ENCODE measurements at places on chromosomes 6 and 20. TPM values are rescaled to one million over a fixed set of nuclear protein-coding genes. Genes with fewer than 3 reads are reported as not detected.

GRCh38 chr6:139841794-139842215 lies 467.4 kb upstream of the CITED2 start:
- no peaks in the 10 kb centered on the region for H3K27me3 ChIP-seq
- no peak overlapping the region for H3K4me3 ChIP-seq
- H3K4me1 ChIP-seq, result peaks cover 5% of the 10 kb centered on the region
- no peak for DNase-seq

DNA sequence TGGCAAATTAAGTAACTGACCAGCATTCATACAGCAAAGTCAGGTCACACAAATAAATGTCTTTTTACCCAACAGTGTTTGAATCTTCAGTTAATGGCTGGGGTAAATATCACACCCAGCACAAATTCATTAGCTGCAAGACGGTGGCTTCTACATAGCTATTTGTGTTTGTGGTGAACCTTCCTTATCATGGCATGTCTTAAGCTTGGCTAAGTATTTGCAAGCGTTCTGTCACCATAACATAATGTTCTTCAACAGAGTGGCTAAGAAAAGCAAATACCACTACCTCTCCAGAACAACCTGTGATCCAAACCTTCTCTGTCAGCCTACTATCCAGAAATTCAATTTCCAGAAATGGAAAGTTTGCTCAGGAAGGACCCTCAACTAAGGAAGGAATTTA lies 255.6 kb upstream of the TAB2 start:
- H3K4me3 ChIP-seq, result no peak overlapping the region
- no peaks in the 10 kb centered on the region for H3K36me3 ChIP-seq
- H3K4me1 ChIP-seq, result peaks cover 33% of the 10 kb centered on the region
- H3K27ac ChIP-seq, result peak overlapping the region; percentile 50

DNA sequence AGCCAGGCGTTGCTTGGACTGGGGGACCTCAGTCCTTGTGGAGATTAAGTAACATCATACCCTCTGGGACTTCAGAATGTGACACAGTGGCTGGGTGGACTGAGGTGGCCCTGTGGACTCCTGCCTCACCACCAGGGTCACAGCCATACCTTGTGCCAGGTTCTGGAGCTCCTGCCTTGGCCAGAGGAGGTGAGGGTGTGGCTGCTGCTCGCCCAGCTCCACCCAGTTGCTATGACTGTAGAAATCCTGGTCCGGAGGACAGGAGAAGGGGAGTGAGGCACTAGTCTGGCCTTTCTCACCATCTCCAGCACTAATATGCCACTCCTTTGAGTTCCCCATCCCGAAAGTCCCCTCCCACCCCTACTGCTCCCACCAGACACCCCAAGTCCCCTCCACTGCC lies 1.9 kb downstream of the VWA7 start:
- no peaks in the 10 kb centered on the region for H3K36me3 ChIP-seq
- no peaks in the 10 kb centered on the region for H3K27me3 ChIP-seq
- H3K4me3 ChIP-seq, result no peak overlapping the region
- no peak overlapping the region for H3K27ac ChIP-seq

DNA sequence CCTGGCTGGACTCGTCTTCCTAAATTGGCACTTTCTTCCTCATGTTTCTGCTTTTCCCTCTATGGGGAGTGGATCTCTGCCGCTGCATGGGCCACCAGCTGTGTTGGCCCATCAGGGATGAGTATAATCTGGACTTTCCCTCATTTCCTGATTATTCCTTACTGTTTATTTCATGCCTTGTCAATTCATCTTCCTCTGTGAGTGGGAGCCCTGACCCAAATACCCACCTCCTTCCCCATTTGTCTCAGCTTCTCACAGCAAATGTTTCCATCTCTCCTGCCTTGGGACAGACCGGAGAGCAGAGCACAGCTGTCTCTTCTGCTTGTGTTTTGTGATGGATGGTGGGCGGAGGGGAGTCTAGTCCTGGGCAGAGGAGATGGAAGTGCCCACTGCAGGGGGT lies 212.7 kb downstream of the UST start:
- H3K27me3 ChIP-seq, result no peaks in the 10 kb centered on the region
- no peak for DNase-seq
- peaks cover 14% of the 10 kb centered on the region for H3K4me1 ChIP-seq

- H3K4me1 ChIP-seq, result peaks cover 8% of the 10 kb centered on the region
- no peaks in the 10 kb centered on the region for H3K36me3 ChIP-seq
- no peak for DNase-seq
- H3K27me3 ChIP-seq, result no peaks in the 10 kb centered on the region
- H3K4me3 ChIP-seq, result no peak overlapping the region
Observed at GRCh38 chr20:34895465-34895864, 19.1 kb downstream of the ACSS2 start.

GRCh38 chr6:13467216-13467600 lies 20.2 kb downstream of the GFOD1 start:
- H3K4me3 ChIP-seq, result no peak overlapping the region
- H3K4me1 ChIP-seq, result peaks cover 4% of the 10 kb centered on the region
- H3K27me3 ChIP-seq, result no peaks in the 10 kb centered on the region
- no peak for DNase-seq
- H3K36me3 ChIP-seq, result no peaks in the 10 kb centered on the region

DNA sequence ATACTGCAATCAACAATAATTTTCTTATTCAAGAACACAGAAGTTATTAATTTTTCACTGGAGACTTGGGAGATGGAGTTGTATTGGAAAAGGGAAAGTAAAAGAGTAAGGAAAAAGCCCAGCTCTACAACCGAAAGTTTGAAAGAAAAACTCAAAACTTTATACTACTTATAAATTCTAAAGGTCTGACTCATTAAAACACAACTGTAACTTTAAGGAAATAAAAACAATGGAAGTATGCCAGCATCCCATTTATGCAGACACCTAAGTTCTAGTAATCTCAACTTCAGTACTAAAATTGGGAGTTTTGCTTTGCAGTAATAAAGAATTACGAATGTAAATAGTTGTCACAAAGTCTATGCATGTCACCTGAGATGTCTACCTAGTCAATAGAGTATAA lies 80.6 kb downstream of the IRAK1BP1 start:
- no peak for DNase-seq
- H3K4me1 ChIP-seq, result no peaks in the 10 kb centered on the region
- H3K36me3 ChIP-seq, result peaks cover 12% of the 10 kb centered on the region
- no peaks in the 10 kb centered on the region for H3K27me3 ChIP-seq
- H3K27ac ChIP-seq, result no peak overlapping the region
- no peak overlapping the region for H3K4me3 ChIP-seq

GRCh38 chr6:167298127-167298526 lies 7.0 kb downstream of the UNC93A start:
- no peaks in the 10 kb centered on the region for H3K4me1 ChIP-seq
- H3K27me3 ChIP-seq, result no peaks in the 10 kb centered on the region
- H3K36me3 ChIP-seq, result no peaks in the 10 kb centered on the region
- H3K27ac ChIP-seq, result no peak overlapping the region
- H3K4me3 ChIP-seq, result no peak overlapping the region
- DNase-seq, result no peak

DNA sequence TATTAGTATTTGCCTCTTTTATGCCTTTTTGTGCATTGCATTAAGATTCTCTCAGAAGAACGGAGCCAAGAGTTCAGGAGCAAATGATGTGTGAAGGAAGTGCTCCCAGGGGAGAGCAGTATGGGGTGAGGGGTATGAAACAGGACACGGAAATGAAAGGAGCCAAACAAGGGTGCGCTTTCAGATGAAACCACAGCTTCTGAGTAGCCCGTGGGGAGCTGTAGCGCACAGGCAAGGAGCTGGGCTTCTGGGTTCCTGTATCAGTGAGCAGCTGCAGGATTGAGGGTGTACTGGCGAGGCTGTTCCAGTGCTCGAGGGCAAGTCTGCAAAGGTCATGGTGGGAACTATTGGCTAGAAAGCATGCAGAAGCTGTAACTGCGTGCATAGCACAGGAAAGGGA lies 25.4 kb downstream of the ANKEF1 start:
- H3K36me3 ChIP-seq, result no peaks in the 10 kb centered on the region
- no peak for DNase-seq
- H3K4me1 ChIP-seq, result no peaks in the 10 kb centered on the region
- no peaks in the 10 kb centered on the region for H3K27me3 ChIP-seq

DNA sequence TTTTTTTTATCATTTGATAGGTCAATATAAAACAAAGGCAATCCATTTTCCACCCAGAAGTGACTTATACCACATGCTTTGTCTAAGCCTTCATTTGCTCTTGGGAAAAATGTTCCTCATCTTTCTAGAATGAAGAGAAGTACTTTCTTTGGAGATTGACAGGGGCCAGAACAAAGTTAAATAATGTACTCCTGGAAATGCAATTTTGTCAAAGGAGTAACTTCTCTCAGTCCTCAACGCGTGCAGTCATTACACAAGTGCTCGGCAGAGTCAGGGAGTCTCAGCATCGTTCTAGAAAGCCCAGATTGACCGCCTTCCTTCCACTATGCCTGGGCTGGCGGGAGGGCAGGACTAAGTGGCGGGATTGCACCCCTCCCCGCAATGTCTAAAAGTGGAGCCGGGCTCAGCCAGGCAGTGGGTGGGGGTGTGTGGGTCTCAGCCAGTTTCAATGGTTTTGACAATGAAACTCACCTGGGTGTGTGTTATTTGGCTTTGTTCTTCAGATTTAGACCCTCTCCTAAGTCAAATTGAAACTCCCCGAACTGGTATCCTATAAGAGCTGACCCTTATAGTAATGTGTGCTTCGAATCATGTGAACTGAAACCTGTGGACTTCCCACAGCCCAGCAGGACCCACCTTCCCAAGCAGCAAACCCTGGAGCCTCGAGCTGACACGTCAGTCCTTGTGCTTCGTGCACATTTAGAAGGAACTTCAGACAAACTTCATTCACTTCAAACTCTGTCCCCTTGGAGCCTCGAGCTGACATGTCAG lies 63.2 kb upstream of the DUSP22 start:
- no peaks in the 10 kb centered on the region for H3K36me3 ChIP-seq
- H3K27me3 ChIP-seq, result no peaks in the 10 kb centered on the region
- no peak overlapping the region for H3K4me3 ChIP-seq
- no peak for DNase-seq
- no peaks in the 10 kb centered on the region for H3K4me1 ChIP-seq

- no peak overlapping the region for H3K27ac ChIP-seq
- H3K4me3 ChIP-seq, result no peak overlapping the region
- DNase-seq, result no peak
- H3K36me3 ChIP-seq, result no peaks in the 10 kb centered on the region
Observed at GRCh38 chr6:166767230-166767629, 140.2 kb upstream of the RPS6KA2 start.

DNA sequence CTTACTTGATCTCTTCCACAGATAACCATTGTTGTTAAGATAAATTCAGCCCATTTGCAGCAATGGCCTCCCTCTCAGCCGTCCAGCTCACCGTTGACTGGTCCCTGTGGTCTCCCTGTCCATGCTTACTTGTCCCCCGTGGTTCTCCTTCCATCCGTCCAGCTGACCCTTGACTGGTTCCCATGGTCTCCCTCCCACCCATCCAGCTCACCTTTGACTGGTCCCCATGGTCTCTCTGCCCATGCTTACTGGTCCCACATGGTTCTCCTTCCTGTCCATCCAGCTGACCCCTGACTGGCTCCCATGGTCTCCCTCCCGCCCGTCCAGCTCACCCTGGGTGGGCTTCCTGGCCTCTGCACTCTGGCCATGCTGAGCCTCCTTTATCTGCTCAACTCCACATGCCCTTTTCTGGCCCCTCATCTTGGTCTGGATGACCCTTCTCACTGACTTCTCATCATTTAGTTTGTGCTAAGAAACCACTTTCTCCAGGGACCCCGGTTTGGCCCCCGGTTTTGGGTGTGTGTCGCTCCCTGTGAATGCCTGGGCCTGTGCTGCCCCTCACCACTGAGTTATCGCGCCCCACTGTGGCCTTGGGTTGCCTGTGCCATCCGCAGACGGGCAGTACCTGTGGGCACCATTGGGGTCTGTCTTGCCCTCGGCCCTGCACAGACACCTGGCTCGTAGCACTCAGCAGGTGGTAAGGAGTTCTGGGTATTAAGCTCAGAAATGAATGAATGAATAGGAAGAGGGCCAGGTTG lies 146.4 kb downstream of the ERMARD start:
- no peak overlapping the region for H3K27ac ChIP-seq
- no peak for DNase-seq
- no peak overlapping the region for H3K4me3 ChIP-seq
- no peaks in the 10 kb centered on the region for H3K4me1 ChIP-seq

DNA sequence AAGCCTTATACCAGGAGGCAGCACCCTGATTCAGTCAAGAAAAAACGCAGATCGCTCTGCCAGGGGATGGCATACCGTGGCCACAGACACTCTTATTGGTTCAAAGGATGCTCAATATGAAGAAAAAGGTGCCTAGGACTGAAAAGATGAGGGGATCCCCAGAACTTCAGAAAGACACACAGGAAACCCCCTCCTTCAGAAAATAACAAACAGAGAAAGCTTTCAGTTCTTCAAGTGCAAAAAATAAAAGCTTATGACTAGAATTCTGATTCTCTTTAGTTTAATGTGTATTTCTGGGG lies 17.7 kb upstream of the MYB start:
- H3K36me3 ChIP-seq, result no peaks in the 10 kb centered on the region
- H3K4me3 ChIP-seq, result no peak overlapping the region
- no peak for DNase-seq
- no peaks in the 10 kb centered on the region for H3K4me1 ChIP-seq

DNA sequence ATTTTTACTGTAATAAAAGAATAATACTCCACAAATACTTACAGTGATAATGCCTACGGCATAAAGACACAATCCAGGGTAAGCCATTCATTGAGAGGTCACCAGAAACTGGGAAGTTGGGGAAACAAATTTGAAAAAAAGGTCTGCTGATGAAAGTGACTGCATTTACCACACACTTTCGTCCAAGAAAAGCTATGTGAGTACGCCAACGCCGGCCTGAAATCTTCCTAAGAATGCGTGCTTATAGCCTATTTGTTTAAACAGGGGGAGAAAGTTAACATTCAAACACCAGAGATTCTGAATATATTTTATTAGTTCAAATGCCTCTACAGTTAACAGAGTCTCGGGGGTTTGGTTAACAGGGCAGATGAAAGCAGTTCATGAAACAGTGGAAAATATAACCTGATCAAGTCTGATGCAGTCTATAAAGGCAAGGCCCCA lies 657 bp upstream of the LTV1 start:
- peak overlapping the region; percentile 35 for H3K4me3 ChIP-seq
- H3K27me3 ChIP-seq, result no peaks in the 10 kb centered on the region
- peak overlapping the region; percentile 96 for H3K27ac ChIP-seq
- DNase-seq, result no peak
- peaks cover 18% of the 10 kb centered on the region for H3K4me1 ChIP-seq

- DNase-seq, result no peak
- no peaks in the 10 kb centered on the region for H3K4me1 ChIP-seq
- no peaks in the 10 kb centered on the region for H3K36me3 ChIP-seq
- no peak overlapping the region for H3K27ac ChIP-seq
Observed at GRCh38 chr20:34999021-34999451, 43.4 kb downstream of the MYH7B start.

Gene ACSS1
- total RNA-seq, result 20.5 TPM

Gene DEF6
- 3.7 TPM for total RNA-seq

Gene SLC25A27
- 11.9 TPM for total RNA-seq

Gene GLYATL3
- total RNA-seq, result not detected

Gene VGLL2
- total RNA-seq, result not detected

Gene BTN1A1
- total RNA-seq, result 0.60 TPM

Gene NNAT
- not detected for total RNA-seq
